Activated naive CD8-positive, alpha-beta T cell treated with anti-CD3 and anti-CD28 coated beads, Interleukin-2, amount 50 U/mL, for 24 hours (primary cell): ENCODE measurements at places on chromosomes 7 and 10.

DNA sequence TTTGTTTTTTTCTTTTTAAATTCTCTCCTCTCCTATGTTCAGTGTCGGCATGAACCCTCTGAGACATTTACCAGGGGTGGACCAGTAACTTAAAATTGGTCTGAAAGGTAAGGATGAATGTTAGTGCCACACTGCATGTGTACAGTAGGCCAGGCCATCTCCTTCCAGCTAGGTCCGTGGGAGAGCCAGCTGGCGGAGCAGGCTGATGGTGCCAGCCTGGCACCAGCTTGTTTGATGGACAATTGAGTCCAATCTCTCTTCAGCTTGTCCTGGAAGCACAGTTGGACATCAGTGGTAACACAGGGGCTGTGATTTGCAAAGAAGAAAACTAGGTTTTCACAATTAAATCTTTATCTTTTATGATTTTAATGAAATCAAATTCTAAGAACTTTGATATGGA lies 136.5 kb downstream of the CNNM2 start:
- no peak for DNase-seq

DNA sequence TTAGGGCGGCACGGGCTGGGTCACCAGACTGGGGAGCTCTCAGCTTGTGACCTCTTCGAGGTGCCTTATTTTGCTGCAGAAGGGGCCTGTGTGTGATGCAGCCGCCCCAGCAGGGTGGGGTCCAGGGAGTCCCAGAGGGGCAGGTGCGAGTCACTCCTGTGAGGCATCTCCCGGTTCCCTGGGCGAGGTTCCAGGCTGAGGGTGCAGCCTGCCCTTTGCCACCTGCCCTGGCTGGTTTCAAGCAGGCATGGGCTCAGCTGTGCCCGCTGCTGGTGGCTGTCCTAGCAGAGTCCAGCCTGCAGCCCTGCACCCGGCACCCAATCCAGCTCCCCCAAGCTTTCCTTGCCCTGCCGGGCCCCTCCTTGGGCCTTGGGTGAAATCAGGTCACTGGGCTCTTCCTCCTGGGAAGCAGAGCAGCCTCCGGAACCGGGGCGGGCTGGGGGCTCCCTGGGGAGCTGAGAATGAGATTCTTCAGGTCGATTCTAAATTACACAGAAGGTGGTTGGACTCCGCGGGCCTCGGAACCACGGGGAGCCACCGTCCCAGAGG lies 64.8 kb downstream of the PWWP2B start:
- no peak for DNase-seq

DNA sequence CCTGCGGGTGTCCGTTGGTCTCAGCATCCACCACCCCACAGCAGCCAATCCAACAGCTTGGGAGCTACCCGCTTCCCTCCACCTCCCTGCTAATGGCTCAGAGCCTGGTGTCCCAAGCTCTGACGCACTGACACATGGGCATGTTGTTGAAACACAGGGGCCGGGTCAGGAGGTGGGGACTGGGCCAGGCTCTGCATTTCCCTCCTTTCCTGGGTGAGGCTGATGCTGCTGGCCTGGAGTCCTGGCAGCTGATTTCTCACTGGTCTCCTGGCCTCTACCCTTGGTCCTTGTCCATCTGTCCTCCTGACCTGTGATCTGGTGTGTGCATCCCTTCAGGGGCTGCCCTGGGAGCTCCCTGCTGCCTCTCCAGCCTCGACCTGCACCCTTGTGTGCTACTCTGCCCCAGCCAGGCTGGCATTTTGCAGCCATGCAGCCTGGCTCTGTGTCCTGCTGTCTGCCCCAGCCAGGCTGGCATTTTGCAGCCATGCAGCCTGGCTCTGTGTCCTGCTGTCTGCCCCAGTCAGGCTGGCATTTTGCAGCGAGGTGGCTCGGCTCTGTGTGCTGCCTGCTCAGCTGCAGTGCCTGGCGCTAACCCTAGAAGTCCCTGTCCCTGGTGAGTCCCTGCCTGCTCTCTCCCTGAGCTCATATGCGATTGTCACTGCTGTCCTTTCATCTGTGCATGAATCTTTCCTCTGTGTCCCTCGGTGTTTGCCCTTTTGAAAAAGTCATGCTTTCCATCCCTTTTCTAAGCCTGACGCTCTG lies 14.0 kb downstream of the AMZ1 start:
- no peak for DNase-seq

- DNase-seq: no peak
Measured at GRCh38 chr7:31679574-31680305, 7.3 kb upstream of the PPP1R17 start.

- no peak for DNase-seq
Measured at GRCh38 chr7:26049081-26049480, 102.9 kb upstream of the NFE2L3 start.

DNA sequence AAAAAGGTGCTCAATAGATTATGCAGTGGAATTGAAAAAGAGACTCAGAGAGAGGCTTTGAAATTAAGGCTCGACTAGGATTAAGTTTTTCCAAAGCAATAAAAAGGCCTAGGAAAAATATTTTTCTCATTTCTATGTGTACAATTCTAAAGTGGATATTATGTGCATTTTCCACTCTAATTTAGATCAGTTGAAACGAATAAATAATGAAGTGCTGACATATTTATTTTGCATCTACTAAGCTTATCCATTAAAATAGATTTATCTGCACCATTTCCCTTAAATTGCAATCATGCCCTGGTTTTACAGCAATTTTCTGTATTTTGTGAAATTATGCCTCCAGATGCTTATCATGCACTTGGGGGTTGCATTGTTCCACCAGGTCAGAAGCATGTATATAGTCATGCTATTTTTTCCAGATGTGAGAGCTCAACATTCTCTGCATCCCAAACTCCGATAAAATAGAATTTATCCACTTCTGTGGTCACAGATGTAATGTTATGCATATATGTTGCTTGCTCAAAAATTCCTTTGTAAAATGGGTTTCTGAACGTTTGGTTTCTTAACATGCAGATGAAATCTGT lies 18.3 kb downstream of the FIGNL1 start:
- DNase-seq: no peak

DNA sequence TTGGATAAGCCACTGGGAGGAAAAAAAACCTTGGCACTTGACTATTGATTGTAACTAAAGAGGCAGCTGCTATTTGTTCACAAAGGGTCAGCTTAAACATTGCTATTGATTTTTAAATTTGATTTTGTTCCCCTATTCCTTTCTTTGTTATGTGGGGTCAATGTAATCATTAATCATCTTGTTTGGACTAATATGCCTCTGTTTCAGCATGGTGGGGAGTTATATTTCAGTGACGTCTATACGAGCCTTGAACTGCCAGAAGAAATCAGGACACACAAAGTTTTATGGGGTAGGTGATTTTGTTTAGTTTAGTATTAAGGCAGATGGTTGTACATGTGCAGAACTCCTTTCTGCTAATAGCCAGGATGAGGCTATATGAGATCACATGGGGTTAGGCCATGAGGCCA lies 7.5 kb downstream of the AS3MT start:
- DNase-seq: no peak

- no peak for DNase-seq
Measured at GRCh38 chr7:33815336-33815735, 90.0 kb upstream of the BMPER start.

DNA sequence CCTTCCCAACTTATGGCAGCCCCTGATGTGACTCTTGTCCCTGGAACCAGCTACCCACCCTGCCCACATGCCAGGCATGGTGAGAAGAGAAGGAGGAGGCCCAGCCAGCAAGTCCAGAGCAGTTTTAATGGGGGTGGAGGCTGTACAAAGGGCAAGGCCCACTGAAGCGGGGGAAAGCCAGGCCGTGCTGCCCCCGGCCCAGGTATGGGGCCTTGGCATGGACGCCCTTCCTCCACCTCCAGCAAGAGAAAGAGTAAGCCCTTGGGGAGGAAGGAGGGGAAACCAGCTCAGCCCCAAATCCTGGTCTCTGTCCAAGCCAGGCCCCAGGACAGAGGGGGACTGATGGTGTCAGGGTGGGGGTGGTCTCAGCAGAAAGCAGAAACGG lies 7.0 kb downstream of the NFKB2 start:
- no peak for DNase-seq

- no peak for DNase-seq
Measured at GRCh38 chr7:111089822-111090426, 1.0 kb upstream of the LRRN3 start.
